Activated CD8-positive, alpha-beta memory T cell treated with anti-CD3 and anti-CD28 coated beads for 1 hour (primary cell): ENCODE measurements at places on chromosomes 5 and 9.

GRCh38 chr9:89619019-89619418, 14.2 kb downstream of the GADD45G start:
- DNase-seq, result no peak

DNA sequence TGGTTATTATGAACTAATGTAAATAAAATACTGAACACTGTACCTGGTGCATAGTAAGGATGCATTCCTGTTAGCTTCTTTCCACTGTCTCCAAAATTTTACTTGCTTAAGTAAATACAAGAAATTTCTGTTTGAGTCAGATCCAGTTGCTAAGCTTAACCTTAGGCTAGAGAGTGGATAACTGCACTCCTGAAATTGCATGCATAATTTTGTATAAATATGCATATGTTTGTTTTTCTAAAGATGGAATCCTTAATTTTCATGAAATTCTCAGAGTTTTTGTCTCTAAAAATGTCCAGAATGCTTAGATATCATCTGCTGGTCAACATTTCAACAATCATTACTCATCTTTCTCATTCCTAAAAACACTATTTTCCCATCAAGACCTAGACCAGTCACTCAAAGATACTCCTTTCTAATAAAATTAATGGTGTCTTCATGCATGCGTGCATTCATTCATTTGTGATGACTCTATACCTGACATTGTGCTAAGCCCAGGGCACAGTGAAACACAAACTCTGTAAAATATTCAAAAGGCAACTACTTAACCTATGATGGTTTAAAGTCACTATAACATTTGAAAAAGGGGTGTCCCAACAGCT, 284.8 kb downstream of the SEC61B start:
- DNase-seq, result no peak

DNA sequence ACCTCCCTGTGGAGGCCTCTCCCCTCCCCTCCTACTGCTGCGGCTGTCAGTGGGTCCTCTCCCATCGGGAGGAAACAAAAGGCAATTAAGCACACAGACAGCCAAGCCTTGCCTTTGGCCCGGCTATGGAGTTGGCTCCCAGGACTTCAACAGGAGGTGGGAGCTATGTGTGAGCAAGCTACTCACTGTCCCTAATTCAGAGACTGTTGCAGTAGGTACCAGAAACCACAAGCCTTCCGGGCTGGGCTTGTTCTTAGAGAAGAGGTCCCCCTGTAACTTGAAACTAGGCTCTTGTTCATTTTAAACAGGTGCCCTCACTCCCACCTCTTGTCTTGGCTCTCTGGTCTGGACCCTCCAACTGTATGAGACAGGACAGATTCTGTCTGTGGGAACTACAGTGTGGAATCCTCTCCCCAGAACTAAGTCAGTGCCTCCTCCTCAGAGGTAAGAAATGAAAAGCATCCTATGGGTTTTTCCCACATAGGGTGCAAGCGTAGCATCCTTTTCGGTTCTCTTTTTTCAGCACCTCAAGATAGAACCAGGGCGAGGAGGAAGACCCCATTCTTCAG, 561.1 kb downstream of the EBF1 start:
- DNase-seq, result no peak

DNA sequence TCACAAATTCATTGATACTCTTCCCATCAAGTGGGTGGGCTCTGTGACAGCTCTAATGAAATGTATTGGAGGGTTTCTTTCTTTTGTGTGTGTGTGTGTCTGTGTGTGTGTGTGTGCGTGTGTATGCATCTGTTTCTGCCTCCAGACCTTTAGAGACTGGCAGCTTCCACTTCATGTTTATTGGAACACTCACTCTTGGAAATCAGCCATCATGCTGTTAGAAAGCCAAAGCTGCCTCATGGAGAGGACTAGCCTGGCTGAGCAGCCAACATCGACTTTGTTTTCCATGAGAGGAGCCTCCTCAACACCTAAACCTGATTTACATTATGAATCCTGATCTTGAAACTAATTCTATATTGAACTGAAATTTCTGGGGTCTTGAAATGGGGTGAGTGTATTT, 128.5 kb upstream of the FAM174A start:
- DNase-seq, result no peak

GRCh38 chr5:172841256-172841655, 7.2 kb downstream of the ERGIC1 start:
- no peak for DNase-seq

DNA sequence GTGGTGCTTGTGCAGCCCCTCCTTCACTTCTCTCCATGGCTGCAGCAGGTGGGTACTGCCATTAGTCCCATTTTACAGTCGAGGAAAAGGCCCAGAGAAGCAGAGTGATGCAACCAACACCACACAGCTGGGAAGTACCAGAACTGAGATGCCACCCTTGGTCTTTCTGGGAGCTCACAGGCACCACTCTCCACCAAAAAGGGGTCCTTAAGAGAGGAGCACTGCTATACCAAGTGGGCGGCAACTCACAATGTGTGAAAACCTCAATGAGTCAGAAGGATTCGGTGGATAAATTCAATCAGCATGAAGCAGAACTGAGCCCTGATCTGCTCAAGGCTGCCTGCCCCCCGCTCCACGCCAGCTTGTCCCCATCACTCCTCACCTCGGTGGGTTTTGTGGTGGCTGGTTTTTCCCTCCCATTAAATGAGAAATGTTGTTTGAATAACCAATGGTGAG, 213.7 kb downstream of the FSTL4 start:
- no peak for DNase-seq

DNA sequence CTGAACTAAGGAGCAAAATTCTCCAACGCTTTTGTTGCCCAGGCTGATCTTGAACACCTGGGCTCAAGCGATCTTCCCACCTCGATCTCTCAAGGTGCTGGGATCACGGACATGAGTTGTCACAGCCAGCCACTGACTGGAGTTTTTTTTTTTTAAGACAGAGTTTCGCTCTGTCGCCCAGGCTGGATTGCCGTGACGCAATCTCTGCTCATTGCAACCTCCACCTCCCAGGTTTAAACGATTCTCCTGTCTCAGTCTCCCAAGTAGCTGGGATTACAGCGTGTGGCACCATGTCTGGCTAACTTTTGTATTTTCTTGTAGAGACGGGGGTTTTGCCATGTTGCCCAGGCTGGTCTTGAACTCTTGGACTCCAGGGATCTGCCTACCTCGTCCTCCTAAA, 58.2 kb downstream of the EHMT1 start:
- DNase-seq, result no peak

DNA sequence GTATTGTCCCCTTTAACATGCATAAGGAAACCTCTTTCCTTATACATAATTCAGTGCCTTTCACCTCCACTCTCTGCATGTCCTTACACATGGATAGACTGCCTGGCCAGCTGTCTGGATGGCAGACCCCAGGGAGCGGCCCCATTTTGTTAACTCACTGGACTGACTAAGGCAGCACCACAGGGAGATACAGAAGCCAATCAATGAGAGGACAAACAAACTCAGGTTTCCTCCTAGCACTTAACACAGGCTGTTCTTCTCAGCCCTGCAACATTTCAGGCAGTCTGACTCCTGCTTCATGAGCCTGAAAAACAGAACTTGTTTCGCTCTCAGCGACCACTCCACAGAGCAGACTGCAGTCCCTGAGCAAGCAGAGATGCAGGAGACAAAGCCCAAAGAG, 135.4 kb upstream of the RASEF start:
- no peak for DNase-seq

GRCh38 chr5:151950706-151951105, 26.1 kb upstream of the GLRA1 start:
- no peak for DNase-seq

GRCh38 chr5:84197538-84197937, 187.1 kb downstream of the EDIL3 start:
- no peak for DNase-seq

- DNase-seq, result no peak
Measured at GRCh38 chr5:39420482-39421145, 4.2 kb downstream of the DAB2 start.

GRCh38 chr9:125524583-125525355, 182.2 kb downstream of the MAPKAP1 start:
- no peak for DNase-seq

GRCh38 chr5:13278148-13278547, 666.3 kb downstream of the DNAH5 start:
- no peak for DNase-seq

DNA sequence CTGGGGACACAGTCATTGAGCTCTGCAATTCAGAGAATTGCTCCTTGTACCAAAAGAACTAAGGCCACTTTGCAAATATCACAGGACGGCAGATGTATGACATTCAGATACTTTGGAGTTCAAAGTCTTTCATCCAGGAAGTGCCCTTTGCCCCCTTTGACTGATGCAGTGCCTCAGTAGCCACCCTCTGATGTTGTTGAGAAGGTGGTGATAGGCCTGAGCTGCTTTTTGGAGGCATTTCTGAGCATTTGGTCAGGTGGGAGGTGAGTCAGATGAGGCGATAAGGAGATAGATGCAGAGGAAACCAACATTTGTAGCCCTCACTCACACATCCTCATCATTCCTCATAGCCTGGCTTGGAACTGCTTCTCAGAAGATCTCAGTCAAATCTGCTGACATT, 63.4 kb downstream of the ANGPTL2 start:
- DNase-seq, result no peak

GRCh38 chr9:134399435-134400056, 73.3 kb downstream of the RXRA start:
- DNase-seq, result no peak

- no peak for DNase-seq
Measured at GRCh38 chr5:8184455-8185063, 315.6 kb downstream of the MTRR start.

GRCh38 chr5:142609142-142609541, 76.7 kb downstream of the FGF1 start:
- DNase-seq, result no peak

- DNase-seq, result no peak
Measured at GRCh38 chr9:134045841-134046544, 20.7 kb downstream of the BRD3OS start.

- no peak for DNase-seq
Measured at GRCh38 chr5:148177207-148177606, 8.9 kb downstream of the SPINK14 start.

DNA sequence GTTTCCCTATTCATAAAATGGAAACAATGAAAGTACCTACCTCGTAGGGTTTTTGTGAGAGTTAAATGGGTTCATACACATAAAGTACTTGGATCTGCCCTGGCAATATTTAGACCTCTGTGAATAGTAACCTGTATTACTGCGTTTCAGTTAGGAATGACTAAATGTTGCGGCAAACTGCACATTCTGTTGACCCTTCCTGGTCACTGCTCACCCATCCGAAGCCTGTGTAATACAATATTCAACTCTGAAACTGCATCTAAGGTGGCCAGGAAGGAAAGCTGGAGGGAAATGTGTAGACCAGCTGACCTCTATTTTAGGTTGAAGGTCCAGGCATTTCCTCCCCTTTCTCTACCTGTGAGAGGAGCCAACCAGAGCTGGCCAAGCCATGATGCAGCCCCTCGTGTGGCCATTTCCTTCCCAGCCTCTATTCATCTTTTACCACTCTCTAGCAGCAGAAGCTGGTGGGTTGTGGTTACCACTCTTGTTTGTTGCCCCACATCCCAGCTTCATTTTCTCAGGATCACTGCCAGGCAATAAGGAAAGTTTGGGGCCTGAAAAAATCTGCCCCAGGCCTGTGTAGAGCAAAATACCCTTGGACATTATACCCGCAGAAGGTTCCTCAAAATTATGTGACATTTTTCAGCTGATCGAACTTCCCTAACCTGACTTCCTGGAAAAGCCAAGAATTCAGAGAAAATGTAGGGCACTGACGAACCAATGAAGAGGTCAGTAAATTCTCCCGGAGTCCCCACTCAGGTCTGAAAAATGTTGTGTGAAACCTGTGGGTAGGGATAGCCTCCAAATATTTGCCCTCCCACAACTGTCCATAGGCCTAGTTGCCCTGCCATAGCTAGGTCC, 20.5 kb upstream of the PDCD1LG2 start:
- no peak for DNase-seq

DNA sequence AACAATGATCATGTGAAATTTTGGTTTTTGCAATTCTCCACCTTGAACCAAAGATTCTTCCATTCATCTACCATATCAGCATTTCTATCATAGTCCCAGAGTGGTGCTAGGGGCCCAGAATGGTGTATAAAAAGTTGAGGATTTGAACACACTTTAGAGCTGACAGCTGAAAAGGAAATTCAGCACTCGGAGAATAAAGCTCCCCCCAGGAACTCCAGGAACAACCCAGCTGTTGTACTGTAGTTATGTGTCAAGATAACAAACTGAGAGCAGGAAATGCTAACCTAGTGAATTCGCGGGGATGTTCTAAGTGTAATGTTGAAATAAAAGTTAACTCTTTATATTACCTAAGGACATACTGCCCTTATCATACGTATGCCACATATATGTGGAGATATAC, 216.7 kb downstream of the NFIB start:
- DNase-seq, result no peak

DNA sequence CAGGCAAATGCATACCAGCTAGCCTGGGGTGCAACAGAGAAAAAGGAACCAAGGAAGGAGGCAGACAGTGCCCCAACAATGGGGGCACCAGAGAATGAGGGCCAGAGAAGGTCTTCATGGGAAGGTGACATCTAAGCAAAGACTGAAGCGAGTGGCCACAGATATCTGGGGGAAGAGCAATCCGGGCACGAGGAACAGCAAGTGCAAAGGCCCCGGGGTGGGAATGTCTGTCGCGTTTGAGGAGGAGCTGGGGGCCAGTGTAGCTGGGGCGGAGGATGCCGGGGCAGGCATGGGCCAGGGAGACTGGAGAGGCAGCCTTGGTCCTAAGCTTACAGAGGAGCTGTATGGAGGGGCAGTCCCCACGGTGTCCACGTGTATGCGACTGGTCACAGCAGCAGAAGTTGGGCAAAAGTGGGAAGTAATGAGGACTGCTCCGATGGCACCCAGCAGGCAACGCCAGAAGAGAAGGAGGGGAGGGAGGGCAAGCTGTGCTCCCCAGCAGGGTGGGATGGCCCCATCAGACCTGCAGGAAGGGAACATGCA, 19.1 kb downstream of the EEIG1 start:
- no peak for DNase-seq

DNA sequence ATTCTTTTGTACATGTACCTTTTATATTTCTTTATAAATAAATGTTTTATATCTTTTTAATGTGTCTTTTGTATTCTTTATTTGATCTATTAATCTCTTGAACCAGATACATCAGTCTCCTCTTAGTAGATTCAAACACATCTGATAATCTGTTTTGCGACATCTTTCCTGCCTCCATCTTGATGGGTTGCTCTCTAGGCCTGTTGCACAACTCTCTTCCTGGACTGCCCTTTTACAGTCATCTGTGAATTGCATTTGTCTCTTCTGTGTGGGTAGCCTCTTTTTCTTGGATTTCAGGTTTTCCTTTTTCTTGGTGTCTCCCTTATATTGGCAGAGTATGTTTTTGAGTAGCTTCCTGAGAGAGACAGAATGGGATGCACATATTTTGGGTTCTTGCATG, 6.2 kb downstream of the ZFYVE16 start:
- DNase-seq, result no peak

- no peak for DNase-seq
Measured at GRCh38 chr9:16210440-16210839, 657.6 kb downstream of the CCDC171 start.
